Endothelial cell (in vitro differentiated cells): ENCODE measurements at places on chromosomes 6 and 20.

GRCh38 chr20:4159765-4160490 lies 144.6 kb upstream of the RNF24 start:
- H3K36me3 ChIP-seq, result no peaks in the 10 kb centered on the region
- H3K27me3 ChIP-seq, result peaks cover 12% of the 10 kb centered on the region
- H3K27ac ChIP-seq, result peak overlapping the region; percentile 10
- H3K4me3 ChIP-seq, result no peak overlapping the region
- no peak for DNase-seq

- DNase-seq, result no peak
- H3K4me3 ChIP-seq, result no peak overlapping the region
- no peak overlapping the region for H3K27ac ChIP-seq
- H3K4me1 ChIP-seq, result peaks cover 8% of the 10 kb centered on the region
- H3K27me3 ChIP-seq, result peaks cover 11% of the 10 kb centered on the region
Observed at GRCh38 chr20:63957690-63958441, 1.6 kb upstream of the UCKL1 start.

GRCh38 chr6:113115196-113115595 lies 741.9 kb upstream of the MARCKS start:
- peaks cover 16% of the 10 kb centered on the region for H3K36me3 ChIP-seq
- peaks cover 19% of the 10 kb centered on the region for H3K4me1 ChIP-seq

GRCh38 chr6:74577619-74578018 lies 628.2 kb downstream of the COL12A1 start:
- DNase-seq, result no peak
- no peak overlapping the region for H3K4me3 ChIP-seq
- peaks cover 2% of the 10 kb centered on the region for H3K27me3 ChIP-seq
- no peaks in the 10 kb centered on the region for H3K36me3 ChIP-seq
- no peak overlapping the region for H3K27ac ChIP-seq

GRCh38 chr6:32109114-32109764 lies at the start of gene TNXB:
Gene TNXB, minus strand, starts transcription at chr6:32109338. Its CDS starts 11,140 bp downstream, at chr6:32098198.
- H3K4me1 ChIP-seq, result peaks cover 45% of the 10 kb centered on the region
- H3K27me3 ChIP-seq, result peaks cover 13% of the 10 kb centered on the region
- peak within 1 kb of the TSS; percentile 44 for H3K4me3 ChIP-seq
- peak within 1 kb of the TSS; percentile 53 for H3K27ac ChIP-seq

GRCh38 chr20:23241416-23241815 lies 109.2 kb upstream of the NXT1 start:
- no peak for DNase-seq
- peaks cover 2% of the 10 kb centered on the region for H3K27me3 ChIP-seq
- no peak overlapping the region for H3K4me3 ChIP-seq
- no peak overlapping the region for H3K27ac ChIP-seq
- H3K4me1 ChIP-seq, result peaks cover 9% of the 10 kb centered on the region
- no peaks in the 10 kb centered on the region for H3K36me3 ChIP-seq

- peaks cover 16% of the 10 kb centered on the region for H3K4me1 ChIP-seq
- H3K27ac ChIP-seq, result peak overlapping the region; percentile 81
- H3K27me3 ChIP-seq, result peaks cover 5% of the 10 kb centered on the region
- DNase-seq, result peak; percentile 13
- no peak overlapping the region for H3K4me3 ChIP-seq
Observed at GRCh38 chr20:52001999-52002666, 189.4 kb downstream of the ZFP64 start.

DNA sequence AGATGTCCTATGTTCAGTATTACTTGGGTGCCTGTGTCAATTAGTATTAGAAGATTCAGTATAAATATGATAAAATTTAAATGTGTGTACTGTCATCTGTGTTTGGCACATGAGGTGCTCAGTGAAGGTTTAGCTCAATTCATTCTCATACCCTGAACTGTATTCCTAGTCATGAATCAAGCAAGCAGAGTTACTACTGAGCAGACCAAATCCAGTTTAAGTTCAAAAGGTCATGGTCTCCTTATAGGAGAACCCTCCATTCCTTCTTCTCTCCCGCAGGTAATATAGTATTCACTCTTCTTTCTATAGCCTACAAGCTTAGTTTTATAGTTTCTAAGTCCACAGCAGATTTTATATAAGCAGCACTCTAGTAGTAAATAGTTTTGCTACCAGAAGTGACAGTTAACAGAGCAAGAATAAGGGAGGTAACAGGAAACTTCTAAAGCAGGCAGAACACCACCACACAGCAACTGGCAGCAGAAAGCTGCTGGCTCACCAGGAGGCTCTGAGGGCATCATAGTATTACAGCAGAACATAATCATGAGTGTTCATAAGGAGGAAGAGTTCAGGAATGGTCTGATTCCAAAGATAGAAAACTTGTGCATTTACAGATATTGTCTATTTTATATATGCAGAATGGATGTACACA lies 133.2 kb downstream of the SLC16A10 start:
- no peaks in the 10 kb centered on the region for H3K4me1 ChIP-seq
- no peak overlapping the region for H3K27ac ChIP-seq
- H3K36me3 ChIP-seq, result no peaks in the 10 kb centered on the region
- no peak for DNase-seq
- H3K27me3 ChIP-seq, result peaks cover 2% of the 10 kb centered on the region
- no peak overlapping the region for H3K4me3 ChIP-seq

GRCh38 chr6:117381749-117382148 lies 44.0 kb downstream of the ROS1 start:
- H3K27ac ChIP-seq, result no peak overlapping the region
- H3K4me1 ChIP-seq, result no peaks in the 10 kb centered on the region
- H3K27me3 ChIP-seq, result no peaks in the 10 kb centered on the region
- no peak overlapping the region for H3K4me3 ChIP-seq
- H3K36me3 ChIP-seq, result no peaks in the 10 kb centered on the region
